ENCODE measurements at places on chromosomes 2 and 18.

DNA sequence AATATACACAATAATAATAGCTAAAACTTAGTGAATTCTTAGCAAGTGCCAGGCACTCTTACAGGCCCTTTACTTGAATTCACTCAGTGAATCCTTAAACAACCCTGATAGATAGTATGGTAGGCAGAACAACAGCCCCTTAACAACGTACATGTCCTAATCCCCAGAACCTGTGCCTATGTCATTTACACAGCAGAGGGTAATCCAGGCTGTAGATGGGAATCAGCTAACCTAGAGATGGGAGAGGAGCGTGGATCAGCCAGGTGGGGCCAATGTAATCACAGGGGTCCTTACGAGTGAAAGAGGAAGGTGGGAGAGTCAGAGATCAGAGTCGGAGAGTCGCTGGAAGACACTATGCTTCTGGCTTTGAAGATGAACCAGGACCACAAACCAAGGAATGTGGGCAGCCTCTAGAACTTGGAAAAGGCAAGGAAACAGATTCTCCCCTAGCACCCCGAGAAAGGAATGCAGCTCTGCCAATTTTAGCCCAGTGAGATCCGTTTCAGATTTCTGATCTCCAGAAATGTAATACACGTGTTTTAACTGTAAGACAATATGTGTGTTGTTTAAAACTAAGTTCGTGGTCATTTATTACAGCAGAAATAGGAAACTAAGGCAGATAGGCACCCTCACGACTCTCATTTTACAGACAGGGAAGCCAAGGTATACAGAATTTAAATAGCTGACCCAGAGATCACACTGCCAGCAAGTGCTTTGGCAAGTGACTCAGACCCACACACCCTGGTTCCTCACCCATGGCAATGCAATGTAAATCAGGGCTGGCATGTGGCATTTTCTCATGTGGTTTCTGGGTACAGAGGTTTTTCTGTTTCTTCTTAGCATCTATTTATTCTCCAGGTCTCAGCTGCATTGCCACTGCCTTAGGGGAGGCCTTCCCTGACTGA, 68.9 kb downstream of the DOCK10 start:
- no peak for DNase-seq

DNA sequence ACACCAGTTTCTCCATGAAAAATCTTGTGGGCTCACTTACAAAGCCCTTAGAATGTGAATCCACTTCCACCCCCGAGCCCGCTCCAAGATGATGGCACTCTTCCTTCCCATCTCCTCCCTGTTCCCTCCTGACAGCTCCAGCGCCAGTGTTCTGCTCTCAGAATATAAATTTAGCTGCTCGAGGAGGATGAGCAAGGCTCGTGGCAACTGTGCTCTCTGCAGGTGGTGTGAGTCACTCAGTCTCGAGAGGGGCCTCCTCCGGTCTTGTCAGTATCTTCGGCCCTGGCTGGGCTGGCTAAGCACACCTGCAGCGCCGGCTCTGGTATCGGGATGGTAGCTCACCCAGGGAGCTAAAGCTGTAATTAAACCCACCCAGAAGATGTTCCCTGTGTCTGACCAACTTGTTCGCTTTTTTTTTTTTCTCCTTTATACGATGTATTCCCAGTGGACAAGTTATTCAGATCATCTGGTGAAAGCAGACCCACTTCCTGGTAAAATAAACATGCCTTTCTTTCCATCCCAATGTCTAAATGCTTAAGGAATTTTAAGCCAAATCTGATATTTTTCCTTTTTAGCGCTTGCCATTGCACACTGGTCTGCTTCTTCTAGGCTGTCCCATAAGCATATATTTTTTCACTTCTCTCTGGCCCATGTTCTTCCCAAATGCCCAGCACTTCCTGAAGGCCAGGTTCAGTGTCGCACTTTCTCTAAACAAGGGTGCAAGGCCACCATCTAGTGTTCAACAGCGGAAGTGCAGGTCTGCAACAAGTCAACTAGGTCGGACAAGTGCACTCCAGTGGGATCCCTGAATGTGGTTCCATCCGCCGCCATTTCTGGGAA, 31.4 kb upstream of the YPEL5 start:
- no peak for DNase-seq

- no peak for DNase-seq
Measured at GRCh38 chr18:6610466-6610865, 119.0 kb upstream of the ARHGAP28 start.

- no peak for DNase-seq
Measured at GRCh38 chr2:187581125-187581896, 27.1 kb upstream of the TFPI start.

- DNase-seq = no peak
Measured at GRCh38 chr2:215653344-215654030, 217.6 kb upstream of the FN1 start.

GRCh38 chr18:22409445-22409844, 8.3 kb downstream of the CTAGE1 start:
- DNase-seq = no peak

DNA sequence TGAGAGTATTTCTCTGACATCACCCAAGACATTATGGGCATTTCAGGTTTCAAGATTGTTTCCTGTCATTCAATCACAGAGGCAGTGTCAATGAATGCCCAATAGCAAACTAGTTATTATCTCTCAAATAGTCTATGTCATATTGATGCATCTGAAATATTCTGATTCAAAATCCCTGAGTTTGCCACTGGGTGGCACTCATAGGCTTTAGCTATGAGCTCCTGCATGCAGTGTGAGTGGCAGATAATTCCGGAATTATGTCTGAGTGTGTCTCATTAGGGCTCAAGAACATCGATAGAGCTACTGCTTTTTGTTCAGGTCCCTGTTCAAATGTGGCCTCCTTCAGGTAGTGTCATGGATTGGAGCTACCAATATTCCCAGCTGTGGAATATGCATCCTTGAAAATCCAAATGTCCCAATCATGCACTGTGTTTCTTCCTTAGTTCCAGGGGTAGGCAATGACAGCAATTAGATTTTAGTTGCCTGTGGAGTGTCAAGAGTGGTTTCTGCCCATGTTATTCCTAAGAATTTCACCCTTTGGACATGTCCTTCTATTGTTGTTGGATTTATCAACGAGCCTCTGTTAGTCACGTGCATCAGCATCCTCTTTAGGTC, 7.8 kb upstream of the OR6B3 start:
- DNase-seq = no peak

DNA sequence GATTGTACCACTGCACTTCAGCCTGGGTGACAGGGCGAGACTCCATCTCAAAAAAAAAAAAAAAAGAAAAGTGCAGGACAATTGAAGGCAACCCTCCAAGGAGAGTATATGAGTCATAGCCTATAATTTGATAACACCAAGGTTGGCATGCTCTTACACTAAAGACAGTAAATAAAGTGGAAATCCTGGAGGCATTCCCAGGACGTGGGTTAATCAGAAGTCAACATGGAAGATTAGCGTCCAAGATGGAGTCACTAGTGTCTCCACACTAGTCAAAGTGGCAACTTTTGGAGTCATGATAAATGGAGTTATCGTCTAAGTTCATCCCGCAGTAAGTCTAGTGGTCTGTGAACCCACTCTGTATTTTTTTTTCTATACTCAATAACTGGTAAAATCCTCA, 21.2 kb upstream of the UGGT1 start:
- DNase-seq = no peak

- DNase-seq = no peak
Measured at GRCh38 chr18:23983112-23983511, 31.4 kb upstream of the TTC39C start.

DNA sequence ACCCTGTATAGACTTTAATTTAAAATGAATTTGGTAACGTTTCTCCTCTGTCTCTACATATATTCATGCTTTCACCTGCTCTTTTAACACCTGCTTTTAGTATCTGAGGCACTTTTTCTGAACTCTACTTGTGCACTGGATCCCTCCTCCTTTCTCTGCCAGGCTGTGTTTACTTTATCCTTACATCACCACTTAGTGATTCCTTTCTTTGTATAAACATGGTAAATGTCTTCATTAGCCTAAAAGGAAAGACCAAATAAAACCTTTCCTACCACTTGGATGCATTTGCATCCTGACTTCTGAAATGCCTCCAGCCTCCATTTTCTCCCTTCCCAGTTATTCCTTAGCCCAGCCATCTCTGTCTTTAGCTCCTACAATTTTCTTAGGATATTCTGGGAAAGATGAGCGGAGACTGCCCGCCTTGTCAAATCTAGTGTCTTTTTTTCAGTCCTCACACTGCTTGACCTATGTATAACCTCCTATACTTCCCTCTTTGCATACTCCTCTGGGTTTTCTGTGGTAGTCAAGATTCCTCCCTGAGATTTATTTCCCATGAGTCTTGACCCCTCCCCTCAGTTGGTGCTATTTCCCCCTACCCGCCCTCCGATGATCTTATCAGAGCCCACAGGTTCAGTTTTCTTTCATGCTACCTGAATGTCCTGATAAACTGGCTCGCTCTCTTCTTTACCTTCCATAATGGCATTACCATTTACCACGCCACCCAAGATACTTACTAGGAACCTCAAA, 44.8 kb downstream of the REL start:
- DNase-seq = no peak

GRCh38 chr2:176579608-176580007, 310.4 kb downstream of the MTX2 start:
- DNase-seq = no peak

DNA sequence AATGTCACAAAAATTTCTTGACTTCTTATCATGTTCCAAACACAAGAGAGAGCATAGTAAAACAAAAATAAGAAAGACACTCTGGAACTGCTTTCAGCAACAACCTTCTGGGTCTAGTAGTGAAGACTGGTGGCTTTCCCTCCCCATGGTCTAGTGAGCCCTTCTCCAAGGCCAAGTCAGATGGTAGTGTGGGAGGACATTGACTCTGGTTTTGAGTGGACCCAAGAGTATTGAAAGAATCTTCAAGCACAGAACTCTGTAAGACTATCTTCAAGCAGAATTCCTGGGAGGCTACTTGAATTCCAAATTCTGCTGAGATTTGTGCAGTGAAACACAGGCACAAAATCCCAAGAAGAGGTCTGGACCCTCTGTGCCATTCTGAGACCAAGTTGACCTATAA, 21.1 kb downstream of the ANTXR1 start:
- DNase-seq = no peak

DNA sequence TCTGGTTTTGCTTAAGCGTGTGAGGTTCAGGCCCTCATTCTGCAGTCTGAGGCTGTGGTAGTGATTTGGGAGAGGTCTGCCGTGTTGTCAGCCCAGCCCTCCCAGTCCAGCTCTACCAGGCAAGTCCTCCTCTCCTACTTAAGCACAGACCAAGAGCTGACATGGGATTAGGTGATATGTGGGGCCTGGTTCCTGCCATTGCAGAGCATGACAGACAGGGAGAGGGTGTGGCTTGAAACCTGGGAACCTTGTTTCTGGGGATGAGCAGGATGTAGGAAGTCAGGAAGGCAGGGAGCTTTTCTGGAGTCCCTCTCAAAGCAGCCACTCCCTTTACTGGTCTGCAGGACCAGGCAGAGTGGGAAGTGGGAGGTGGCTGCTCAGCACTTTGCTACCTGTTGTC, 38.6 kb downstream of the PTPRM start:
- no peak for DNase-seq

- DNase-seq = no peak
Measured at GRCh38 chr2:9228088-9228751, 21.6 kb downstream of the ASAP2 start.

DNA sequence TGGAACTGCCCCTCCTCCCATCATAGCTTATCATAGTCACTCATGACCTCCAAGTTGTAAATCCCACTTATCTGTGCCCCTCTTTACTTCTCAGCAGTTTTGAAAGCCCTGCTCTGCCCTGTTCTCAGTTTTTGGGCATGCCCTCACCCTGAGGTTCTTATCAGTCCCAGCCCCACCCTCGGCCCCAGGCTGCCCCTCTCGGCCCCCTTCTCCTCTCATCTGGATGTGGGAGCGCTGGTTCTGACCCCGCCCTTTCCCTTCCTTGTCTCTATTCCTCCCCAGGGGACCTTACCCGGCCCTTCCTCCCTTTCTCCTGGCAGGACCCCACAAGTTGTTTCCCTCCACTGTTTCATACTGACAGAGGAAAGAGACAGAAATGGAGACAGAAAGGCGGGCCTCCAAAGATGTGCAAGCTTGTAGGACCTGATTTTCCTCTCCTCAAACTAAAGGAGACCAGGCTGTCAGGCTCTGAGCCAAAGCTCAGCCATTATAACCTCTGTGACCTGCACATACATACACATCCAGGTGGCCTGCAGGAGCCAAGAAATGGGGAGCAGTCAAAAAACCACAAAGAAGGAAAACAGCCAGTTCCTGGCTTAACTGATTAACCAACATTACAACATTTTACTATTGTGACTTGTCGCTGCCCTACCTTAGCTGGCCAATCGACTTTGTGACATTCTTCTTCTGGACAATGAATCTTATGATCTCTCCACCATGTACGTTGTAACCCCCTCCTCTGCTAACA, 171.0 kb upstream of the HS6ST1 start:
- DNase-seq = no peak

GRCh38 chr2:70746094-70746974, 21.7 kb downstream of the ADD2 start:
- DNase-seq = no peak

GRCh38 chr2:172884336-172884735, 148.7 kb downstream of the RAPGEF4 start:
- no peak for DNase-seq

DNA sequence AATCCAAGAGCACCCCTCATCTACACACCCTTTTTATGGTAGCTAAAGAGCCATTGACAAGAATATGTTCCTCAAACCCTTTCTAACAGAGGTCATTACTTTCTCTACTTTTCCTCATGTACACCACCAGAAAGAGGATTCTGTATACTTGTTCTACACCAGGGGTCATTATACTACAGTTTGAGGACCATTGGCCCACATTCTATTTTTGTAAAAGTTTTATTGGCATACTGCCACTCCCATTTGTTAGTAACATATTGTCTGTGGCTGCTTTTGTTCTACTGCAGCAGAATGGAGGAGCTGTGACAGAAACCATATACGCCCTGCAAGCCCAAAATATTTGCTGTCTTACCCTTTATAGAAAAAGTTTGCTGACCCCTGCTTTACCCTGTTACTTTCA, 14.3 kb downstream of the HTR2B start:
- no peak for DNase-seq

- no peak for DNase-seq
Measured at GRCh38 chr18:45109706-45110105, 429.0 kb downstream of the SETBP1 start.

GRCh38 chr2:211281430-211282073, 725.2 kb downstream of the CPS1 start:
- DNase-seq = no peak

GRCh38 chr2:112712903-112713584, 7.8 kb upstream of the NT5DC4 start:
- DNase-seq = no peak

- no peak for DNase-seq
Measured at GRCh38 chr2:6966446-6966940, 49.3 kb downstream of the RNF144A start.
